ENCODE measurements at places on chromosomes 2 and 18. TPM values are rescaled to one million over a fixed set of nuclear protein-coding genes. Genes with fewer than 3 reads are reported as not detected.

DNA sequence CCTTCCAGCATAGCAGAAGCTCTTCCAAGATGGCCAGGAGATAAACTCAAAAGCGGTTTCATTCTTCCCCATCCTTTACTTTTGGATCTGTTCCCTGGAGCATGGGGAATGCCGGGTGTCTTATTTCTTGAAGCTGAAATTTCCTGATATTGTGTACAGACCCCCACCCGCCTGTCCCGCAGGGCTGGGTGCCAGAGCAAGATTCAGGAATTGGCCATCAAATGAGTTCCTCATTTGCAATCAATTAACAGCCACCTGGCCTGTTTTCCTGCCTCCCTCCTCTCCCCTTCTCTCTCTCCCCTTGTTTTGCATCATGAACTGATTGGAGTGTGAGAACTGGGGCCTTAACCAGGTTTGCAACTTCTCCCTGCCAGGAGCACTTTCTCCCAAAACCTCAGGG lies 202.1 kb downstream of the SH3RF3 start:
- DNase-seq, result no peak

- DNase-seq, result no peak
These were observed 103.6 kb upstream of the TGFA start for GRCh38 chr2:70657246-70657645.

DNA sequence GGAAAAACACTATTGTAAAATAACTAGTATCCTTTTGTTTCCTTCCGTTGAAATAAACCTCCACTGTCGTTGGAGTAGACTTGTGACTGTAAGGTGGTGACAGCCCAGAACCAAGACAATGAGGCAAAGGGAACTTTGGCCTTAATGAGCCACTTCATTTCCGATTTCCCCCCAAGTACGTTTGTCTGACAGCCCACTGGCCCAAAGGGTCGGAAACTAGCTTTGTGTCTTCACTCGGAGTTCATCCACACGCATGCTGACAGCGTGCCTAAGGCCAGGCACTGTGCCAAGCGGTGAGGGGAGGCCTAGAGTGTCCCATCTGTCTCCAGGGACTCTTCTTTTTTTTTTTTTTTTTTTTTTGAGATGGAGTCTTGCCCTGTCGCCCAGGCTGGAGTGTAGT lies 21.0 kb downstream of the HJURP start:
- no peak for DNase-seq

GRCh38 chr2:54859997-54860701 lies 136.7 kb downstream of the EML6 start:
- no peak for DNase-seq

- DNase-seq, result no peak
These were observed 127.2 kb downstream of the TPO start for GRCh38 chr2:1540481-1540880.

DNA sequence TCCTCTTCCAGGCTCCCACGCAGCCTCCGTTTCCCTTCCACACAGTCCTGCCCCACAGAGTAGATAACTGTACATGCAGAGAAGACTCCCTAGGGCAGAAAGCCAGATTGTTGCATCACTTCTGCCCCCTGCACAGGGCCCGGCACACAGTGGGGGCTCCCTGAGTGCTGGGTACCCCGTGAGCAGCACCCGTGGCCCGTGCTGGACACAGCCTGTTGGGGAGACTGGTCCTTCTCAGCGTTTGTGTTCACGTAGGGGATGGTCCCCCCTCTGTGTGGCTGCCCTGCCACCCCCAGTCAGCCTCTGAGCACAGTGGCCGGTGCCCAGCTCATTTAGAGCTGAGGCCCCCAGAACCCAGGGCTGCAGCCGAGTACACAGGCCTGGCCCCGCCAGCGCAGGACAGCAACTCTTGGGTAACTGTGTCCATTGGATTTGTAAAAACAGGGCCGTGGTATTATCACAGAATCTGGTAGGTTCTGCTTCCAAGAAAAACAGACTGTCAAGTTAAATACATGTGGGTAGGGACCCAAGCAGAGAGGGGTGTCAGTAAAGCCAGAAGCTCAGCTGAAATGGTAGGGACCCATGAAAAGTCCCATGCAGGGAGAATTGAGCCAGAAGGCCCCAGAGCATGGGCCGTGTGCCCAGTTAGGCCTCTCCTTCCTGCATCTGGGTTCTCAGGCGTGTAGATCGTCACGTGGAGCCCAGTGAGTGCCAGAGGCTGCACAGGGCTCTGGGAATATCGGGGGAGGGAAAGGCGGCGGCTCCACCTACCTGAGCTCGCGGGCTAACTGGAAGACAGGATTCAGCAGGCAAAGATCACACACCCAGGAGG lies 257.3 kb downstream of the ATAD2B start:
- DNase-seq, result peak; percentile 88

- DNase-seq, result no peak
These were observed 6.0 kb downstream of the TMEM214 start for GRCh38 chr2:27038631-27039339.

DNA sequence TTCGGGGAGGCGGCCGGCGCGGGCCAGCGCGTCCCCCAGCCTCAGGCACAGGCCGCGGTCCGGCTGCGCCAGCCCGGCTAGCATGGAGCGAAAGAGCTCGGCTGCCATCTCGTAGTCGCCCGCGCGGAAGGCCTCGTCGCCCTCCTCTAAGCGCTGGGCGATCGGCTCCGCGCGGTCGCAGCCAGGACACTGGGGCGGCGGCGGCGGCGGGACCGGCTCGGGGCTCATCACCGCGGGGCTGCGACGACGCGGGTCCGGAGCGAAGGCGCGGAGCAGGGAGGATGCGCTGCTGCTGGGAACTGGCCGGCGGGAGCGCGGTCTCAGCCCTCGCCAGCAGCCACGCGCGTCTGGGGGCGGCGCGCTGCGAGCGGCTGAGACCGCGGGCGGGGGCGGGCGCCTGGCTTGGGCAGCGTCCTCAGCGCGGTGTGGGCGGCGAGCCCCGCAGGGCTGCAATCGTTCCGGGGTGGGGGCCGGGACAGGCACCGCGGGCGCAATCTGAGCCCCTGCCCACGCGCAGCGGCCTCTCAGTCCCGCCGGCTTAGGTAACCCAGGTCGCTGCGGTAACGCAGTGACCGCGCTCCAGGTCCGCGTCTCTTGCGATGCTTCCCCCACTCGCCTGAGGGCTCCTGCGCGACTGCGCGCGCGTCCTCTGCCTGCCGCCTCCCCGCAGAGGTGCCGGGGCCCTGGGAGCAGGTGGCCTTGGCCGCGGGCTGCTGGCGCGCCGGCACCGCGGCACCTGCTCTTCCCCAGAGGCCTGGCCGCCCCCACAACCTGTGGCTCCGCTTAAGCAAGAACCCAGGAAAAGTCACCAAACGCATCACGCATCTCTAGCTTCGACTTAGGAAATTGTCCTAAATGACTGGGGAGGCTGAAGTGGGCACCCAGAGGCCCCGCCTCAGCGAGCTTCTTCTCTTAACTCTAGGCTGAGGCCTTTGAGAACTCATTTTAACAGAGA lies at the start of gene LONRF2:
TSS of gene LONRF2 (minus strand) at position 636 of the 955 bp plus-strand sequence. CDS start at position 228, 408 bp downstream.
- peak; percentile 81 for DNase-seq

- no peak for DNase-seq
These were observed 77.4 kb downstream of the PTGR3 start for GRCh38 chr18:75131381-75132000.

DNA sequence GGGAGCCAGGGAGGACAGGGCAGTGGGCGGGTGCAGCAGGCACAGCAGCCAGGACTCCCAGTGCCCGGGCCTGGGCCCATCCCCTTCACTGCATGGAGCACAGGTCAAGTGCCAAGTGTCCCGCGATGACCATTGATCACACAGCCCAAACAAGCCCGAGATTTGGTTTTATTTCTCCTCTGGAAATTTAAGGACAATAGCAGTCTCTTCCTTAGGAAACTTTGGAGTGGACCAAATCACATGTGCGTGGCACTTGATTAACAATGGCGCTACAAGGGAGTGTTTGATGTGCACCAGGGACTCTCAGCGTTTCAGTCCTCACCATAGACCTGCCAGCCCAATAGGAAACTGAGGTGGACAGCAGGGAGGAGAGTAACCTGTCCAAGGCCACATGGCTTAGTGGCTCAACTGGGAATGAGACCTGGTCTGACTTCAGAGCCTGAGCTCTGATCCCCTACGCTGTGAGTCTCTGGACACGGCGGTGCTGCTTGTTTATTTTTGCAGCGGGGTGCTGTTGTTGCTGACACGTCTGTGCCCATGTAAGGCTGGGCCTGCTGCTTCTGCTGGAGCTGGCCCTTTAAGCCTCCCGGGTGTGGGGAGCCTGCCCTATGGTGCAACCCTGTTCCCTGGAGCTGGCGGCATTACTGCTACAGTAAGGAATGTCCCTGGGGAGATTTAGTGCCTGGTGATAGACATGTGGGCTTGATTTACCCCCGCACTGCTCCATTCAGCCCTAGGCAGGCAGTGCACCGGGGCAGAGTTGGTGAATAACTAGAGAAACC lies 194.2 kb downstream of the INHBB start:
- peak; percentile 45 for DNase-seq

DNA sequence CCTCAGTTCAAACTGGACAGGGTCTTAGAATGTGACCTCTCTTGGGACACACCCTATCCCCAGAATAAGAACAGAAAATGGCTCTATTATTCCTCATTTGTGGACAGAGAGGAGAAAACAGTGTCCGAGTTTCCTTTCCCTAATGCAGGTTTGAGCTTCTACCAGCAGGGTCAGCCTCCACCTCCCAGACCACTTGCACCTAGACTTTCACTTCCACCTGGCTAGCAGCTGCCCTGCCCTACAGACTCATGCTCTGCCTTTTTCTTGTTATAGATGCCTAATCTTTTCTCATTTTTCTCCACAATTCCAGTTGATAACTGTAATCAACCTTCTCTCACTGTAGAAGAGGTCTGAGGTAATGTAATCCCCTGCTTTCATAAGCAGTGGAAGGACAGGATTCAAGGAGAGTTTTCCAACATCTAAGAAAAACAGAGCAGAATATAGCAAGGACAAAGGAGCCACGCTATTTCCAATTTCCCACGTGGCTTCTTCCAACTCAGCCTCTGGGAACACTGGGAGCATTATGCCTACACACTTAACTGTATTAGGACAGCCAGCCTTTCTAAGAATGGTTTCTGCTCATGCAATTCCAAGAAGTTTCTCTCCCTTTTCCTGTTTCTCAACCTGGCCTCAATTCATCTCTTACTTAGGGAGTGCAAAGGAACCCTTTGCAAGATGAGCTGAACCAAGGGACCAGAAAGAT lies 239.8 kb downstream of the BCL11A start:
- DNase-seq, result no peak

RGPD5 gene
- 9.4 TPM for polyA plus RNA-seq

OR6B2 gene
- polyA plus RNA-seq, result not detected

ZNF514 gene
- 9.0 TPM for polyA plus RNA-seq

CHRNG gene
- not detected for polyA plus RNA-seq
